CD4-positive, alpha-beta T cell treated with Interleukin-17A for 1 hour (primary cell): ENCODE measurements at places on chromosomes 16 and 17.

DNA sequence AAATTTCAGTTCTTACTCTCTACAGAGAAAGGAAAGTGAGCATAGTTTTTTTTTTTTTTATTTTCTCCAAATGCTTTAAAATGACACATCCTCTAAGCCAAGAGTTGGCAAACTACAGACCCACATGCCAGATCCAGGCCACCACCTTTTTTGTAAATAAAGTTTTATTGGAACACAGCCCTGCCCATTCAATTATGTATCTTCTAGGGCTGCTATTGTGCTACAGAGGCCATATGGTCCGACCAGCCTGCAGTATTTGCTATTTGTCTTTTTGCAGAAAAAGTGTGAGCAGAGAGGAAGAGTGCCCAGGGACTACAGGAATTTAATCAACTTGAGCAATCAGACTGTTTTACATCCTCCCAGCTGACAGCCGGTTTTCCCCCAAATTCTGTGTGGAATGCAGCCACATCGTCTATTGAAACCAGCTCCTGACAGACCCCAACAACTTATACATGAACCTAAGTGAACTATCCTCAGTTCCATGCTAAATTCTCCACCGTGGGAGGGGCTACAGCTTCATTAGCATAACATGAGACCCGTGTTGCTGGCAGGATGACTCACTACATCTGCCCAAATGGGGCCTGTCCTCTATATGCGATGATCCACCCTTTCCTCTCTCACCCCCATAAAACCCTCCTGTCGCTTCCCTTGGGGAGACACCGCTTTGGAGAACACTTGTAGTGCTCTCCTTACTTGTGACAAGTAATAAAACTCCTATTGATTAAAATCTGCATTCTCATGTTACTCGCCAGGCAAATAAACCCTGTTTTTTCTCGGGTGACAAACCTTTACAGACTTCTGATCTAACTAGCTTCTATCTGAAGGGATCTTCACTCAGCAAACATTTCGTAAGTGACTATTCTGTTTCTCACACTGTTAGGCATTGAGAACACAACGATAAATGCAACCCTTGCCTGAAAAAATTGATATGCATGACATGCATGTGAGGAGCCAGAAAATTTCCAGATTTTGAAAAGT, 149.4 kb upstream of the HS3ST3A1 start:
- DNase-seq, result no peak

DNA sequence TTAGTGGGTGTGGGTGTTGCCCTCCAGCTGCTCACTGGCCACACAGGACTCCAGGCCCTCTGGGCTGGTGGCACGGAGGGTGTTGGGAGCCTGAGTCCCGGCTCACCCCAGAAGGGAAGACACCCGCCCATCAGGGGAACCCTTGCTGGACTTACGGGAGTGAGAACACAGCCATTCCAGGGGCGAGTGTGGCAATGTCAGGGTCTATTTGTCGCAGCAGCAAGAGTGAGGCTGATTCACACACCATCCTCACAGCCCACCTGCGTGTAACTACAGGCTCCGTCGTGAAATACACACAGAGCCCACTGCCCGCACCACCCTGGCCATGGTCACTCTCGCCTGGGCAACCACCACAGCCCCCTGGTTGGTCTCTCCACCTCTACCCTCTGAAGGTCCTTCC, 17.8 kb upstream of the AATK start:
- no peak for DNase-seq

DNA sequence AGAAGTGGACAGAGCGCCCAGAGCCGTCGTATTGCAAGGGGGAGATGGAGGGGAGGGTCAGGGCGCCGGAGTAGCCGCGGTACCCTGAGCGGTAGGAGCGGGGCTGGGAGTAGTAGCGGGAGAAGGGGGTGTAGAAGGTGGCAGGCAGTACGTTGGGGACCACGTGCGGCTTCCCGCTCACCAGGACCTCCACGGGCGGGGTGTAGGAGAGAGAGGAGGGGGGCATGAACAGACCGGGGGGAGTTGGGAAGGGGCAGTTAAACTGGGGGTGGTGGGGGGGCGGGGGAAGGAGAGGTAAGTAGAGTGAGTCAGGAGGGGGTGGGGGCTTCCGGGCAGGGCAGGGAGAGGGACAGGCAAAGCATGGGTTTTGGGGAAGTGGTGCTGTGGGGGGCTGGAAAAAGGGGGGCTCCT, 16.8 kb downstream of the ST6GALNAC2 start:
- no peak for DNase-seq

DNA sequence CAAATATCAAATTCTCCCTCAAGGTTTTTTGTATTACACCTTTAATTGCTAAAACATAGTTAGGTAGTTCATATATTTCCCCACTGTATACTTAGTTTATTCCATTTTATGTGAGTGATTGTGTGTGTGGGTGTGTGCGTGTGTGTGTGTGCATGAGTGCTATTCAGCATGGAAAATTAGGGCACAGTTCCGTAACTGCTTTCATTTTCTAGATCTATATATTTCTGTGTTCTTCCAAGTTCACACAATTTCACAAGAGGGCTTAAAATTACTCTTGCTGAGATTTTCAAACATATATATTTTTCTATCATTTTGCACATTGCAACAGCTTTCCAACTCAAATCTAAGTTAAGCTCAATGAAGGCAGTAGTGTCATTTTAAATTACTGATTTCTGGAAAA, 782.9 kb upstream of the SOX9 start:
- DNase-seq, result no peak

DNA sequence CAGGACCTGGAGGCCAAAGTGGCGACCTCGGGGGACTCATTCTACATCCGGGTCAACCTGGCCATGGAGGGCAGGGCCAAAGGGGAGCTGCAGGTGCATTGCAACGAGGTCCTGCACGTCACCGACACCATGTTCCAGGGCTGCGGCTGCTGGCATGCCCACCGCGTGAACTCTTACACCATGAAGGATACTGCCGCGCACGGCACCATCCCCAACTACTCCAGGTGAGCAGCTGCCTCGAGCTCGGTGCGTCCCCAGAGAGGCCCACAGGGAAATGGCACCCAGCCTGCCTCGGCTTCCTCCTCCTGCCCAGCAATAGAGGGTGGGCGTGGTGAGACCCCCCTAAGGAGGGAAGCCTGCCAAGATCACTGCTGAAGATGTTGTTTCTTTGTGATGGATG, 17.9 kb downstream of the SGSH start:
- no peak for DNase-seq

DNA sequence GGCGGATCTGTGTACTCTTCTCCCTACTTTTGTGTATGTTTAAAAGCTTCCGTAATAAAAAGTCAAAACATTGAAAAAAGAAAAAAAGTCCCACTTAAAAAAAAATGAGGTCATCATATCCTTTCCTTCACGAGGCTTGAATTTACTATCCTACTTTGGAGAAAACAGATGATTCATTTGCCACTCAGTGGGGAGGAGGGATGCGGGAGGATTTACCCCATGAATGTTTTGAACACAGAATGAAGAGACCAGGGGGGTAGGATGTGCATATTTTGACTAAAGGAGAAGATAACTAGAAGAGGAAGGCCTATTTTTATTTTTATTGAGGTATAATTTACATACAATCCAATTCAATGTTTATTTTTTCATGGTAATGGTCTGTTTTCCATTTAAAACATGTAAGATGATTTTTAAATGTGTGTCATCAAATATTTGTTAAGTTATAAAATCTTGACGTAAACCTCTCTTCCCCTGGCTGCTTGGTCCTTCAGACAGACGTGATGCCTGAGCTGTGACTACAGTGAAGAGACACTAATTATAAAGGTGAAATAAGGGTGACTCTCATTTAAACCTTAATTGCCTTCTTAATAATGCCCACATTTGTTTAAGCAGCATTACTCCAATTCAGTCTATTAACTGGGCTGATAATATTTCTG, 135.4 kb upstream of the AXIN2 start:
- no peak for DNase-seq

GRCh38 chr17:17940441-17940911, 31.7 kb downstream of the TOM1L2 start:
- no peak for DNase-seq

GRCh38 chr17:79034931-79035485, 11.0 kb downstream of the C1QTNF1 start:
- DNase-seq, result no peak

- DNase-seq, result no peak
Observed at GRCh38 chr17:4768298-4768697, 3.4 kb upstream of the TM4SF5 start.

GRCh38 chr17:14919094-14919493, 346.0 kb downstream of the PMP22 start:
- no peak for DNase-seq
